Activated CD4-positive, alpha-beta memory T cell treated with anti-CD3 and anti-CD28 coated beads for 36 hours (primary cell): ENCODE measurements at places on chromosomes 7 and 10.

DNA sequence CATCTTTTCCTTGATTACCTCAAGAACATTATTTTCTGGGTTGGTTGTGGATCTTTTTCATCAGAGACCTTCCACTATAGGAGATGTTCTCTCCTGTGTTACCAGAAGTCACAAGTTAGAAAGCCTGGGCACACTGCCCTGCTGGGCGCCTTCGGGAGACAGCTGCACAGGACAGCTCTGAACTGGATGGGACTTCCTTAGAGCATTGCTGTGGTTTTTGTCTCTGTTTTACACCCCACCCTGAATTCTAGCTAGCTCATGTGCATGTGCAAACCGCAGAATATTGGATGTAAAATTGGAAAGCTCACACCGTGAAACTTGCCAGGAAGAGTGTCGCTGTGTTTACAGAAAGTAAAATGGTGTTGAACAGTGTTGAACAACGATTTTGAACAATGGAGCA lies 54.4 kb upstream of the SEC61G start:
- DNase-seq, result no peak

GRCh38 chr10:99435986-99436638 lies 5.7 kb upstream of the GOT1 start:
- no peak for DNase-seq

DNA sequence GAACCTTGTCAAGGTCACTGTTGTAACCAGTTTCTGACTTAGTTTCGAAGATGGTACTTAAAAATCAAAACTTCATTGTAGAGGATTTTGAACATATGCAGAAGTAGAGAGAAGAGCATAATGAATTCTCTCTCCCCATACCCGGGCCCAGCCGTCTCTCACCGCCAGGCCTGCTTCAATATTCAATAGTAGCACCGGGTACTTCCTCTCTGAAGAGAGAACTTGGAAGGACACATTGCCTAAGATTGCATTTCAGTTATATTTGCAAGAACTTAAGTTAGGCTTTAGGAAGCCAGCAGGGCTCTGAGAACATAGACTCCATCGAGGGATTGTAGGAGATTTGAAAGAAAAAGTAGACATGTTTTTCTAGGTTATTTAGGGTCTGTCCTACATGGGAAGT lies 19.1 kb downstream of the LMTK2 start:
- no peak for DNase-seq

DNA sequence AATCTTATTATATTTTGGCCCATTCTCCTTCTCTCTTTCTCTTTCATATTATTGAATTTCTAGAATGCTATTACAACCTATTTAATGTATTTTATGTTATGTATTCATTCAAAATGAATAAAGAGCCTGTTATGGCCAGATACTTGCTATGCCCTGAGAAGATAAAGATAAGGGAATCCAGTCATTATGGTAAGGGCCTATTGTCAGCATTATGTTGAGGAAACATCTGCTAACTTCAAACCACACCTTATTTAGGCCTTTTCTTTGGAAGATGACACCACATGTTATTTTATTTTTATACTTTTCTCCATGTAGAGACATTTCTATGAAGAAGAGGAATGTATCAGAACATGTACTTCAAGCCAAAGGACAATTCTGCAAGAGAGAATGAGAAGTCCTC lies 60.5 kb upstream of the MPP7 start:
- no peak for DNase-seq

DNA sequence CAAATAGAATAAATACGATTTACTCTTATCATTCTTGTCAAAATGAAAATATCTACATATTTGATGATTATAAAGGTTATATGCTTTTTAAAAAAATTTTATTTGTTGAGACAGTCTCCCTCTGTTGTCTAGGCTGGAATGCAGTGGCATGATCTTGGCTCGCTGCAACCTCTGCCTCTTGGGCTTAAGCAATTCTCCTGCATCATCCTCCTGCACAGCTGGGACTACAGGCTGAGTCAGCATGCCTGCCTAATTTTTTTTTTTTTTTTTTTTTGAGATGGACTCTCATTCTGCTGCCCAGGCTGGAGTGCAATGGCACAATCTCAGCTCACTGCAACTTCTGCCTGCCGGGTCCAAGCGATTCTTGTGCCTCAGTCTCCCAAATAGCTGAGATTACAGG lies 48.9 kb downstream of the PUS7 start:
- no peak for DNase-seq

GRCh38 chr7:93592588-93593266 lies 18.2 kb upstream of the CALCR start:
- DNase-seq, result no peak

DNA sequence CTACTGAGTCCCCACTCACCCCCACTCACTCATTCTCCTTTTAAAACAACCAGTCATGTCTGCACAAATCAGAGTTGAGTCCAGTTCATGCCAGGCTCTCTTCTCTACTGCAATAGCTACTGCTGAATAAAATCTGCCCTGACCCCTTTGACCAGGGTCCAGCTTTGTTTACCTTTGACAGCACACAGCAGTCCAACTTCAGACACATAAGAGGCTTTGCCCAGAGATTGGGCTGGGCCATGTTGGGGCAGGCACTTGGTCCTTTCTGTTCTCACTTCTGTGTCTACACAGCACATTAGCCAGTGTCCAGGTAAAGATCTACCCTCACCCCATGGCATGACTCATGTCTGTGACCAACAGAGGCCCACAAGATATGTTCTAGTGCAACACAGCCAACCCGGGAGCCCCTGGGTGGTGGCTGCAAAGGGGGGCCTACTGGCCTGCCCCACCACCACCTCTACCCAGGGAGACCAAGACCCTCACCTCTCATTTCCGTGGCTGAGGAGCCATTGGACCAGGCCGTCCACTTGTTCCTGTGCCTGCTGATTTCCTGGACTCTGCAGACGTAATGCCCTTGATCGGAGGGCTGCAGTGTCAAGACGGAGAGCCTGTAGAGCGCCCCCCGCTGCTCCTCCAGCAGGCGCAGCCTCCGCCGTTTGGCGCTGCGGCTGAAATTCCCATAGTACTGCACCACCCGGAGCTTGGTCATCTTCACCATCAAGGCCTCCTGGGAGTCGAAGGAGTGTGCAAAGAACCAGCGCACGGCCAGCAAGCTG lies 8.0 kb downstream of the VSTM4 start:
- no peak for DNase-seq

DNA sequence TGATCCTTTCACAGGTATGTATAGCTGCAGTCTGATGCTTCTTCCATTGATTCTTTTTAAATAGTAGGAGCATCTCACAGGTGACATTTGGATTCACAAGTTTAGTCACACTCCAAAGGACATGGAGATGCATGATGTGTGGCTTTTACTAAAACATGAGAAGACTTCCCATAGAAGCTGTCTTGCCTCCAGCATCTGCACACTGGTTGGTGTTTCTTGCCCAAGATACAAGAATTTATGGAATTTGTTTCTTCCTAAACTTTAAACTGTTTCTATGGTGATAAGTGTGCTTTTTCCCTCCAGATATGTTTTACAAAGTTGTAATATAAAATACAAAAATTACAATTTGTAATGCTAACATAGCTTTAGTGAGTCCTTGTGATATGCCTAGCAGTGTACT lies 24.2 kb downstream of the ADIRF start:
- no peak for DNase-seq

GRCh38 chr10:18216482-18216881 lies 76.3 kb downstream of the CACNB2 start:
- DNase-seq, result no peak

DNA sequence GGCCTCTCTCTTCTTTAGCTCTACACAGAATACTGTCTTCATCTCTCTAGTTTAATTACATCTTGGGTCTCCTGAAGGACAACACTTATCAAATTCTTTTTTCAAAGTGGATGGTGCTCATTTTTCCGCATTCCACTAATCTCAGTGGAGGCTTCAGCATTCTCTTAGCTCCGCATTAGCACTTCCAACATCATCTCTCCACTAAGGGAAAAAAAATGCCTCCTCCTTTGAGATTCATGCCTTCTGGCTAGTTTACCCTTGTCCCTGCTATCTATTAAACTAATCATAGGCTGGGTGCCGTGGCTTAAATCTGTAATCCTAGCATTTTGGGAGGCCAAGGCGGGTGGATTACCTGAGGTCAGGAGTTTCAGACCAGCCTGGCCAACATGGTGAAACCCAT lies 9.2 kb downstream of the PPP3CB start:
- DNase-seq, result no peak

GRCh38 chr7:131501422-131501821 lies 55.0 kb downstream of the PODXL start:
- peak; percentile 79 for DNase-seq

DNA sequence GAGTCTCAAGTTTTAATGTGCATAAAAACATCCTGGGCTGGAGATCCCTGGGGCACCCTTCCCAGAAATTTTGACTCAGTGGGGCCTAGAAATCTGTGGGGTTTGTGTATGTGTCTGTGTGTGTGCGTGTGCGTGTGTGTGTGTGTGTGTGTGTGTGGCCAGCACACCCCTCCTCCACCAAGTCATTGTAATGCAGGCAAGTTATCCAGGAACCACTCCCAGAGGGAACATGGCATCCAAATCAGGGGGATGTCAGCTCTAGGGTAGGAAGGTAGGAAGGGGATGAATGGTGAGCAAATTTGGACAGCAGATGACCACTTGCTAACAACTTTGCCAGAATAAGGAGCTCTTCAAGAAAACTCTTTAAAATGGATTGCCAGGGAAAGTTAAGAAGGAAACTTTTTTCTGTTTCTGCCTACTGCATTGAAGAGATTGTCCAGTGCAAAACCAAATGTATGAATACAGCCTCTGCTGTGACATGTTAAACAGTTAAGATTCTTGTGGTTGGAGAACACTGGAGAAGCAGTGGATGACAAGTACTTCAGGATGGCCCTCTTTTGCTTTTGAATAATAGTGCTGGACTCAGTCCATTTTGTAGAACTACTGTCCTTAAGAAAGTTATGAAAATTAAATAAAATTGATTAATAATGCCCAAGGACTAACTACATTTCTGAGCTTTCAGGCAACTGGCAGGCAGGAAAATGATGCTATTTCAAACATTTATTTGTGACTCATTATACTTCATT lies 12.3 kb downstream of the STAMBPL1 start:
- DNase-seq, result no peak

- DNase-seq, result no peak
These were observed 34.5 kb downstream of the EBF3 start for GRCh38 chr10:129929343-129930292.

DNA sequence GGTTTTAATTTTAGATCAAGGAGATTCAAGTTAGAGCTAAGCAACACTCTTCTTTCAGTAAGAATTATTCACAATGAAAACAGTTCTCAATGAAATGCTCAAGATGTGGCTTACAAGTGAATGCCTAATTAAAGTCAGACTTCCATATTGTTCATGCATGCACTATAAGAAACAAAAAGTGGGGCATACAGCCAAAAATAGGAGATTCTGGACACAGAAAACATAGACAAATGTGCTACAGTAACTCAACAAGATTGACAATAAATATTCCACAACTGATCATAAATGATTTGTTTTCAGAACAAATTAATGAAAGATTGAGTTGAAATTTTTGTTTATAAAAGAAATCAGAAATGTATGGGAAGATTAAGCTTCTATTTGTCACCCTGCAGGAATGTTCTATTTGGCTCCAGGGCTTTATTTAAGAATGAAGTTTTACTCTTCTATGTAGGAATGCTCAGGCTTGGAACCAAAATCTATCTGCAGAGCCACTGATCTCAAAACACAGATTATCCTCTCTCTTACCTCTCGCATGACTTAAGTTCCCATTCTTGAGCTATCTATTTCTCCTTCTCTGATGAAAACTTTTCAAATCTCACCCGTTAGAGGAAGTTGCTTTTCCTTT lies 89.0 kb upstream of the PIP4K2A start:
- no peak for DNase-seq

- no peak for DNase-seq
These were observed 39.5 kb downstream of the TSPAN14 start for GRCh38 chr10:80493522-80494051.

DNA sequence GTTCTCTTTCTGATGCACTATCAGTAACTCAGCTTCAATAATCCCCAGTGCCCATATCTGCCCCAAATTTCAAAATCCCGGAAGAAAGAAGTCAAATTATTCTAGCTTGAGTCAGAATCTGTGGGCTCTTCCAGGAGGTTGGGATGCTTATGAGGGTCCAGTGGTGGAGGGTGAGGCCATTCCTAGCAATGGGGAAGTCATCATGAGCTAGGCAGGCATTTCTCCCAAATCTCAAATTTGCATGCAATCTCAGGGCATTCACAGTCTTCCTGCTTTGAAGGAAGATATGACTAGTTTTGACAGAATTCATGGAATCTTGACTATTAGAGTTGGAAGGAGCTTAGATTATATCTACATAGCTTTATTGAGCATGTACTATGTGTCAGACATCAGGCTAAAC lies 164.3 kb upstream of the AGK start:
- no peak for DNase-seq

GRCh38 chr7:154591544-154591943 lies 411.4 kb downstream of the PAXIP1 start:
- no peak for DNase-seq

GRCh38 chr10:68348265-68348741 lies 15.6 kb upstream of the PBLD start:
- DNase-seq, result peak; percentile 58

DNA sequence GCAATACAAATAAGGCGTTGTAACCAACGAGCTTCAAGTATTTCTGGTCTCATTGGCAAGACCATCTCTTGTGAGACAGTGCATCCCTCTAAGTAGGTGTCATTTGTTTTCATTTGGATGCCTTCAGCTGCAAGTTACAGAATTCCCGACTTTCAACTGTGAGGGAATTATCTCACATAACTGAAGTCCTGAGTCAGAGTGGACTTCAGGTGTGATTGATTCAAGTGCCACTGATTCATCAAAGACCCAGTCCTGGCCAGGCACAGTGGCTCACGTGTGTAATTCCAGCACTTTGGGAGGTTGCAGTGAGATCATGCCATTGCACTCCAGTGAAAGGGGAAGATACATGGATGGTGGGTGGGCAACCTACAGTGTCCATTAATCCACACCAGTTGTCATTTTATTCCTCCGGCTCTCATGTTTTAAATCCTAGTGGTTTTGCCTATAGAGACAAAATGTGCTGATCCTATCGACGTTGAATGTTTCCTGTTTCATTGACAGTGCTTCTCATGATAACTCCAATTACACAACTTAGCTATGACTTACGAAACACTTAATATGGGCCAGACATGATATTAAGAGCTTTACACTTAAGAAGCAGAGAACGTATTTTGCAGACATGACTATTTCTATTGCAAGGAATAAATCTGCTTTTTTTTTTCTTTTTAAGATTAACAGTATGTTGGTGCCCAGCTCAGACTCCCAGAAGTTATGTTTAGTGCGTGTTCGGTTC lies 268.0 kb downstream of the FRMD4A start:
- DNase-seq, result no peak

DNA sequence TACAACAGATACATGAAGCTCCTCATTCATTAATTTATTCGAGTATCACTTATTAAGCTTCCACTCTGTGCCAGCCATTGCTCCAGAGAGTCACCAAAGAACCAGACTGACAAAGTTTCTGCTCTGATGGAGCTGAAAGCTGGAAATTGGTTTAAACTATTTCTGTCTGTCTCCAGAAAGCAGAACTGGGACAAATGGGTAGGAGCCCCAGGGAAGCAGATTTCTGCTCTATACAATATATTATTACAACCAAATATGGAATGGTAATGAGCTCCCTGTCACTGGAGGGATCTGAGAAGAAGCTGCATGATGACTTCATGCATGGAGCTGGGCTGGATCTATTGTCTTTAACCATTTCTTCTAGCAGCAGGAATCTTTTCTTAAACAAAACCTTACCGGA lies 165.4 kb upstream of the ADO start:
- DNase-seq, result no peak

- DNase-seq, result no peak
These were observed 88.0 kb downstream of the TMEM178B start for GRCh38 chr7:141161550-141162535.

- DNase-seq, result no peak
These were observed 127.9 kb upstream of the AKR1E2 start for GRCh38 chr10:4698075-4698474.

- no peak for DNase-seq
These were observed 893.9 kb downstream of the CCSER2 start for GRCh38 chr10:85222300-85222699.
